ENCODE measurements at places on chromosomes 3 and 15.

- no peak for DNase-seq
These were observed 39.7 kb downstream of the NBEAL2 start for GRCh38 chr3:47019201-47019600.

- no peak for DNase-seq
These were observed at the start of gene LSAMP for GRCh38 chr3:116445311-116445841. LSAMP (minus strand) TSS chr3:116445487.

GRCh38 chr3:196652961-196653795 is 13.7 kb downstream of the NRROS start:
- no peak for DNase-seq

GRCh38 chr3:80535286-80535685 is 767.5 kb upstream of the ROBO1 start:
- DNase-seq, result no peak

- DNase-seq, result no peak
These were observed 49.5 kb downstream of the GPR176 start for GRCh38 chr15:39870537-39870936.

DNA sequence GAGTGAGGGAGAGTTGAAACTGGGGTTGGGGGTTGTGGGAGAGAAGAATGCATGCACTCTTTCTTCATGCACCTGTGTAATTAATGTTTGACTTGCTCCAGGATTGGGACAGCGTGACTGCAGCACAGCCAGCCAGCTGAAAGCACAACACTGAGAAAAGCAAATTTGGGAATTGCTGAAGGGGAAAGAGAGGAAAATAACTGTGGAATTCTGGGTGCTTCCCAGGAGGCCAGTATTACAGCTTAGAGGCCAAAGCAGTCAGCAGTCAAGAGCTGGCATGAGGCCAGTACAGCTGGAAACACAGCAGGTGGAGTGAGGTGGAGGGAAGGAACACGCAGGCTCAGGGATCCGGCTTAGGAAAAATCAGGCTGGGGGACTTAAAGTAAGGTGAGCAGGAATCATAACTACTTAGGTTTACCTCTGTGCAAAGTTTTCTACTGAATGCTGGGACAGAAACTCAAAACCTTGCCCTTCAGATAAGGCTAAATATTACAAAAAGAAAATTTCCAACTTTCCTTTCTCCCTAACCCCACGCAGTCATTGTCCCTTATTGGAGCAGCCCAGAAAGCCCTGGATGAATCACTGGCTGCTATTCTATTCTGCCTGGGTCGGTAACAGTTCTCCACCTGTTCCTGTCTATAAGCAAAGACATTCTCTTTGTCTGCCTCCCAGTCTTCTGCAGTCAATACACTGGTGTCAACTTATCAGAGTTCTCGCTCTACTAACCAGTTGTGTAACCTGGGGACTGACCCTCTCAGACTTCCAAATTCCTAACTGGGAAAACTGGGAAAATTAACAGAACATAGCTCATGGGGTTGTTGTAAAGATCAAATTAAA is 167.2 kb downstream of the MAGI1 start:
- no peak for DNase-seq

- no peak for DNase-seq
These were observed 3.9 kb upstream of the HHLA2 start for GRCh38 chr3:108292450-108292849.

- peak; percentile 72 for DNase-seq
These were observed 792 bp downstream of the GABPB1 start for GRCh38 chr15:50353975-50354837.

DNA sequence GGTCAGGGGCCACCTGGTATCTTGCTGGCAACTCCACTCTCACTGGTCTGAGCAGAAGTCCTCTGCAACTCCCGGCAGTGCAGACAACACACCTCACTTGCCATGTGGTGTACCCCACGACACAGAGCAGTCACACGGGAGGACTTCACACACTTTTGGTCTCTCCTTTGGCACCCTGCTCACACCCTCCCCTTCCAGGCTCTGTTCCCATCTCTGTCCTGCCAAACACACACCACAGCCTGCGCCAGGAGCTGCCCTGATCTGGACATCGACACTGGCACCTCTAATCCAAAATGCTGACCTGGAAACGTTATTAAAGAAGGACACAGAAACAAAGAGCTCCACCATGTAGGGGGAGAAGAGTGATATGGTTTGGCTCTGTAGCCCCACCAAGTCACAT is 57.2 kb downstream of the SLC41A3 start:
- DNase-seq, result no peak

DNA sequence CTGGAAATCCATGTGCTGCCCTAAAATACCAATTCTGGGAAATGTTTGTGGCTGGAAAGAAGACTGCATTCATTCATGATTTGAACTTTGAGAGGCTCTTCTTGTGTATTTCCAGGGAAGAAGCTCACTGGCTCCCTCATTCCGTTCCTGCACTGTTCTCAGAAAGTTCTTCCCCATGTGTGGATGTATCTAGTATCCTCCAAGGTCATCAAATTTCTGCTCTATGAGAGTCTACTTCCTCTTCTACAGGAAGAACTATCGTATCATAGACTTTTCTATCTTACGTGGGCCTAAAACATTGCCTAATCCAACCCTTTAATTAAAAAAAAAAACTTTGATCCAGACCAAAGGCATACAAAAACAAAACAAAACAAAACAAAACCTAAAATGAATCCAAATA is 2.9 kb downstream of the CCR3 start:
- no peak for DNase-seq

DNA sequence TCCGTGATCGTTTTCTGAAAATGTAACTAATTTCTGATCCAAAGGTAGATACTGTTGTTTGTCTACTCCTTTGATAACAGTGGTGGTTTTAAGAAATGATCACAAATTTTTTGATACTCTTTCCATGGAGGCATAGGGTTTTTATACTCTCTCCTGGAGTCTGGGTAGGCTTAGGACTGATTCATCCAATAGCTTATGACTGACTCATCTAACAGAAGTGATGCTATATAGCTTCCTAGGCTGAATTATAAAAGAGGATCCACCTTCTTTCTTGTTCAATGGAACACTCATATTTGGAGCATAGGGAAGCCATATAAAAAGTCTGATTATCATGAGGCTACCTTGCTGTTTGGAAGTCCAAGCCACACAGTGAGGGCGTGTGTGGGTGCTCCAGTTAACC is 84.3 kb downstream of the CHST2 start:
- no peak for DNase-seq

GRCh38 chr3:71305231-71306206 is 278.0 kb downstream of the FOXP1 start:
- DNase-seq, result peak; percentile 20
